ENCODE measurements at places on chromosomes 16 and 17. TPM values are rescaled to one million over a fixed set of nuclear protein-coding genes. Genes with fewer than 3 reads are reported as not detected.
A peak's percentile ranks its signal among the peaks of the same experiment; 100 is the strongest.

- no peak for DNase-seq
- no peaks in the 10 kb centered on the region for H3K27me3 ChIP-seq
- H3K4me3 ChIP-seq = no peak overlapping the region
- H3K4me1 ChIP-seq = no peaks in the 10 kb centered on the region
- H3K27ac ChIP-seq = no peak overlapping the region
- no peaks in the 10 kb centered on the region for H3K36me3 ChIP-seq
Measured at GRCh38 chr16:7503666-7504065, 171.0 kb downstream of the RBFOX1 start.

- H3K27ac ChIP-seq = no peak overlapping the region
- no peaks in the 10 kb centered on the region for H3K4me1 ChIP-seq
- H3K36me3 ChIP-seq = no peaks in the 10 kb centered on the region
- H3K27me3 ChIP-seq = peaks cover 6% of the 10 kb centered on the region
- DNase-seq = no peak
Measured at GRCh38 chr16:74268372-74268782, 28.2 kb upstream of the PSMD7 start.

- H3K4me1 ChIP-seq = no peaks in the 10 kb centered on the region
- DNase-seq = no peak
- H3K36me3 ChIP-seq = no peaks in the 10 kb centered on the region
- no peak overlapping the region for H3K27ac ChIP-seq
- H3K4me3 ChIP-seq = no peak overlapping the region
- no peaks in the 10 kb centered on the region for H3K27me3 ChIP-seq
Measured at GRCh38 chr17:77019893-77020379, 120.8 kb upstream of the SEC14L1 start.

- H3K36me3 ChIP-seq = peaks cover 27% of the 10 kb centered on the region
- H3K4me1 ChIP-seq = peaks cover 9% of the 10 kb centered on the region
- no peak overlapping the region for H3K4me3 ChIP-seq
Measured at GRCh38 chr17:65198653-65199382, 61.6 kb downstream of the RGS9 start.

- H3K27ac ChIP-seq = no peak overlapping the region
- peaks cover 6% of the 10 kb centered on the region for H3K4me1 ChIP-seq
- no peak for DNase-seq
- H3K27me3 ChIP-seq = no peaks in the 10 kb centered on the region
- no peaks in the 10 kb centered on the region for H3K36me3 ChIP-seq
Measured at GRCh38 chr17:39325528-39326240, 75.7 kb downstream of the FBXL20 start.

GRCh38 chr17:36545077-36545464 lies 352 bp downstream of the GGNBP2 start:
- H3K4me3 ChIP-seq = peak overlapping the region; percentile 95
- peak overlapping the region; percentile 99 for H3K27ac ChIP-seq
- peaks cover 9% of the 10 kb centered on the region for H3K27me3 ChIP-seq
- peaks cover 41% of the 10 kb centered on the region for H3K4me1 ChIP-seq
- no peak for DNase-seq

GRCh38 chr17:38558728-38559050 lies 47.1 kb downstream of the SRCIN1 start:
- H3K27ac ChIP-seq = no peak overlapping the region
- peaks cover 20% of the 10 kb centered on the region for H3K27me3 ChIP-seq
- DNase-seq = no peak
- peaks cover 17% of the 10 kb centered on the region for H3K4me1 ChIP-seq

GRCh38 chr17:77708936-77709335 lies 249.6 kb upstream of the TNRC6C start:
- no peak overlapping the region for H3K4me3 ChIP-seq
- no peak overlapping the region for H3K27ac ChIP-seq
- H3K27me3 ChIP-seq = peaks cover 9% of the 10 kb centered on the region
- no peaks in the 10 kb centered on the region for H3K36me3 ChIP-seq
- H3K4me1 ChIP-seq = no peaks in the 10 kb centered on the region

- no peaks in the 10 kb centered on the region for H3K4me1 ChIP-seq
- H3K36me3 ChIP-seq = no peaks in the 10 kb centered on the region
- no peak overlapping the region for H3K4me3 ChIP-seq
Measured at GRCh38 chr16:86676254-86676670, 97.9 kb downstream of the FOXL1 start.

DNA sequence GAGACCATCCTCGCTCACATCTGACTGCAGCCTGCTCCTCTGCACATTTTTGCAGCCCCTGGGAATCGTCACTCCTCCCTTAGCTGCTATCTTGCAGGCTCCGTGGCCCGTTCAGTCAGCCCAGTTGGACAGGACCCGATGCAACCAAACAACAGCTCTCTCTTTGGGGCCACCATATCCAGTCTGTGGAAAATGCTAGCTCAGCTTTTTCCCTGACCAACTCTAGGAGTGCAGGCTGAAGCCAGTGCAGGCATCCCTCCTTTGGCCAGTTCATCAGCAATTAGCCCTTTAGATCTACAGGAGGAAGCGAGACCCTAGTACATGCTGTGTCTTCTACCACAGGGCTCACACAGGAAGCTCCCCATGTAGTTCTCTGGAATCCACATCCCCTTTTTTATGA lies 182.1 kb downstream of the HS3ST3A1 start:
- peaks cover 7% of the 10 kb centered on the region for H3K27me3 ChIP-seq
- H3K4me1 ChIP-seq = no peaks in the 10 kb centered on the region
- no peak overlapping the region for H3K4me3 ChIP-seq

- H3K36me3 ChIP-seq = no peaks in the 10 kb centered on the region
- peak overlapping the region; percentile 89 for H3K4me3 ChIP-seq
- DNase-seq = no peak
- H3K4me1 ChIP-seq = peaks cover 41% of the 10 kb centered on the region
- peak overlapping the region; percentile 81 for H3K27ac ChIP-seq
Measured at GRCh38 chr16:78444-79150, 572 bp downstream of the MPG start.

DNA sequence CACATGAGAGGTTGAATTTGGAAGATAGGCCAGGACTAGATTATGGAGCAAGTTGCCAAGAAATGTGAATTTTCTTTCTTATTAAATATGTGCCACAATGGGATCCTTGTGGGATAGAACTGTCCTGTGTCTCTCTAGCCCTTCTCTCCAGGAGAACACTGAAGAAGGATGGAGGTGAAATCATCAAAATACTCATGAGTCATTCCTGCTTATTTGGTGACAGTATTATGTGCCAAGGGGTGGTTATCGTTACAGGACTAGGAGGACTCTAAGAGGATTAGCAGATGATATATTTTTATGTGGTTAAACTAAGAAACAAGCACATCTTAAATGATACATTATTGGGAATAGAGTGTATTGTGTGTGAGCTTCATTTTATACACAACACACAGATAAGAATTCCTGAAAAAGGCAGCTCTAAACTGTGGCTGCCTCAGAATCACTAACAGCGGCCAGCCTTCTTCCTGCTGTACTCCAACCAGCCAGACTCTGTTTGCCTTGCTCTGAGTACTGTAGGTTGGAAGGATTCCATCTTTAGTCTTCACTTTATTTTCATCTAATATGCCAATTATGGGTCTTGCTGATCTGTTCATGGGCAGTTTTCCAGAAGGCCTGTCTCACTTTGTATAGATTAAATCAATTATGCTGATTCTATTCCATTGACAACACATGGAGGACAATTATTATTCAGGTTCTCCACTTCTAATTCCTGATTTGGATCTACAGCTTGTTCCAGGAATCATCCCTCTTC lies 325.8 kb downstream of the ABCC12 start:
- H3K36me3 ChIP-seq = peaks cover 5% of the 10 kb centered on the region
- DNase-seq = no peak
- H3K27ac ChIP-seq = no peak overlapping the region
- no peak overlapping the region for H3K4me3 ChIP-seq
- H3K27me3 ChIP-seq = peaks cover 2% of the 10 kb centered on the region

DNA sequence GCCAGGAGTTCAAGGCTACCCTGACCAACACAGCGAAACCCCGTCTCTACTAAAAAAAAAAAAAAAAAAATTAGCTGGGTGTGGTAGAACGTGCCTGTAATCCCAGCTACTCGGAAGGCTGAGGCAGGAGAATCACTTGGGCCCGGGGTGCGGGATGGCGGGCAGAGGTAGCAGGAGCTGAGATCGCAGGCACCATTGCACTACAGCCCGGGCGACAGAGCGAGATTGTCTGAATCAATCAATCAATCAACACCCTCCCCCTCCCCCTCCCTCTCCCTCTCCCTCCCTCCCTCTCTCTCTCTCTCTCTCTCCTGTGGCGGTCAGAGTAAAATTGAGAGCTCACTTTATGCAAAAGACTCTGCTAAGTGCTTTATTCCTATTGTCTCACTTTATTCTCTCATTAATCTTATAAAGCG lies 1.2 kb downstream of the HSDL1 start:
- no peak for DNase-seq
- no peaks in the 10 kb centered on the region for H3K36me3 ChIP-seq
- peaks cover 2% of the 10 kb centered on the region for H3K27me3 ChIP-seq
- H3K4me1 ChIP-seq = peaks cover 23% of the 10 kb centered on the region
- peak overlapping the region; percentile 91 for H3K4me3 ChIP-seq

DNA sequence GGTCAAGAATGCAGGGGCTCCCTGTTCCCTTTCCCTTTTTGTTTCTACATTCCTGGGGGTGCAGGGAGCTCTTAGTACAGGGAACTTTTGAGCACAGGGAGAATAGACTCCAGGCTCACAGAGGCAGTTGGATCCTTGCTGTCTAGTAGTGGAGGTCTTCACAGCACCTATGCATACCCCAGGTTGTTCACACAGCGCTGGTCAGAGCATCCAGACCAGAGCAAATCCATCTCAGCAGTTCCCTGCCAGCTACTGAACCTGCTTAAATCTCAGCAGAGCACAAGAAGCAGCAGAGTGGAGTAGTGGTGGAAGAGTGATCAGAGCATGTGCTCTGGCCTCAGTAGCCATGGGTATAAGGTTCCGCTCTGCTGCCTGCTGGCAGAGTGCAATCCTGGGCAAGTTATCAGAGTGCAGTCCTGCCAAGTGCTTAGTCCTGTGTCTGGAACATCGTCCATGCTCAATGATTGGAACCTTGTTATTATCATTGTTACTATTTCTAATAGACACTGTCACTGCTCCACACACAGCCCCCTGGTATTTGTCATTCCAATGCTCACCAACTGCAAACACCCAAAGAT lies 220.4 kb downstream of the CBLN1 start:
- H3K36me3 ChIP-seq = no peaks in the 10 kb centered on the region
- no peaks in the 10 kb centered on the region for H3K27me3 ChIP-seq
- H3K4me1 ChIP-seq = no peaks in the 10 kb centered on the region
- no peak overlapping the region for H3K27ac ChIP-seq
- H3K4me3 ChIP-seq = no peak overlapping the region
- DNase-seq = no peak

DNA sequence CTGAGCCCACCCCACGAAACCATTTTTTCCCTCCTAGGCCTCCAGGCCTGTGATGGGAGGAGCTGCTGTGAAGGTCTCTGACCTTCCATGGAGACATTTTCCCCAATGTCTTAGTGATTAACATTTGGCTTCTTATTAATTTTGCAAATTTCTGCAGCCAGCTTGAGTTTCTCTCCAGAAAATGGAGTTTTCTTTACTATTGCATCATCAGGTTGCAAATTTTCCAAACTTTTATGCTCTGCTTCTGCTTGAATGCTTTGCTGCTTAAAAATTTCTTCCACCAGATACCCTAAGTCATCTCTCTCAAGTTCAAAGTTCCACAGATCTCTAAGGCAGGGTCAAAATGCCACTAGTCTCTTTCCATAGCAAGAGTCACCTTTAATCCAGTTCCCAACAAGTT lies 12.9 kb upstream of the MYH4 start:
- no peaks in the 10 kb centered on the region for H3K4me1 ChIP-seq
- no peaks in the 10 kb centered on the region for H3K27me3 ChIP-seq
- no peak overlapping the region for H3K27ac ChIP-seq
- no peaks in the 10 kb centered on the region for H3K36me3 ChIP-seq
- no peak overlapping the region for H3K4me3 ChIP-seq

GRCh38 chr17:43679911-43680310 lies 18.2 kb upstream of the MEOX1 start:
- no peaks in the 10 kb centered on the region for H3K36me3 ChIP-seq
- H3K27me3 ChIP-seq = peaks cover 3% of the 10 kb centered on the region
- H3K27ac ChIP-seq = no peak overlapping the region
- DNase-seq = no peak
- H3K4me3 ChIP-seq = no peak overlapping the region

- no peak overlapping the region for H3K27ac ChIP-seq
- H3K36me3 ChIP-seq = peaks cover 9% of the 10 kb centered on the region
- H3K4me1 ChIP-seq = no peaks in the 10 kb centered on the region
- no peak overlapping the region for H3K4me3 ChIP-seq
Measured at GRCh38 chr16:54096607-54097006, 190.0 kb downstream of the IRX3 start.

GRCh38 chr17:1186214-1186820 lies 6.5 kb upstream of the ABR start:
- no peak overlapping the region for H3K27ac ChIP-seq
- no peak overlapping the region for H3K4me3 ChIP-seq
- no peaks in the 10 kb centered on the region for H3K36me3 ChIP-seq
- peaks cover 16% of the 10 kb centered on the region for H3K4me1 ChIP-seq

- no peak overlapping the region for H3K27ac ChIP-seq
- H3K36me3 ChIP-seq = no peaks in the 10 kb centered on the region
- no peak overlapping the region for H3K4me3 ChIP-seq
- no peak for DNase-seq
- no peaks in the 10 kb centered on the region for H3K4me1 ChIP-seq
- no peaks in the 10 kb centered on the region for H3K27me3 ChIP-seq
Measured at GRCh38 chr16:19833176-19833575, 51.5 kb downstream of the GPRC5B start.

DNA sequence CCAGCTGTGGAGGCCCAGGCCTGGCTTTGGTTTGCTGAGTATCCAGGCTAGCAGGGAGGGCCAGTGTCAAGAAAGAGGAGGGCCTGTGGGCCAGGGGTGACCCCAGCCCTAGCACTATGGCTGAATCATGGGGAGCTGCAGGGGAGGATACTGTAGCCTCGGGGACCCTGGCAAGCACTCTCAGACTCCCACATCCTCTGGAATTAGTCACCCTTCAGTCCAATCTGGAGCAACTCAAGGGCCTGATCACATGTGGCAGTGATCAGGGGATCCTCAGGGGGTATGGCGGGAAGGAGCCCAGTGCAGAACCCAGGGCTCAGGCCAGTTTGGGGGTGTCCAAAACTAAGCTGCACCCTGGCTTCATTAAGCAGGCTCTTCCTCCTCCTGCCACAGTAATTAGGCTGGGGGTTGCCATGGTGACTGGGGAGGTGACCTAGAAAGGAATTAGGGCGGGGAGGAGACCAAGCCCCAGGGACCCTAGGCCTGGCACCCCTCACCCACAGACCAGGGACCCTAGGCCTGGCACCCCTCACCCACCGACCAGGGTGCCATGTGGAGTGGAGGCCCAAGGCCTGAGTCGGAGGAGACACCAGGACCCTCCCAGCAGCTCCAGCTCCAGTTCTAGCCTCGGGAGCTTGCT lies 5.8 kb downstream of the NLGN2 start:
- H3K4me1 ChIP-seq = no peaks in the 10 kb centered on the region
- H3K4me3 ChIP-seq = no peak overlapping the region
- no peak for DNase-seq
- no peak overlapping the region for H3K27ac ChIP-seq
- H3K27me3 ChIP-seq = no peaks in the 10 kb centered on the region
- H3K36me3 ChIP-seq = no peaks in the 10 kb centered on the region

Gene ADAD2
- not detected for polyA plus RNA-seq

Gene CD300A
- polyA plus RNA-seq = 357 TPM

Gene HOXB4
- not detected for polyA plus RNA-seq

Gene MYCBPAP
- polyA plus RNA-seq = 1.00 TPM

Gene NT5M
- 3.3 TPM for polyA plus RNA-seq

Gene NOG
- not detected for polyA plus RNA-seq

Gene EXOC3L1
- not detected for polyA plus RNA-seq

Gene AGRP
- not detected for polyA plus RNA-seq

Gene PYCARD
- 133 TPM for polyA plus RNA-seq

Measured in immature natural killer cell (primary cell).